ENCODE measurements at places on chromosomes 7 and 10. TPM values are rescaled to one million over a fixed set of nuclear protein-coding genes. Genes with fewer than 3 reads are reported as not detected.

ENO4 gene
- 4.3 TPM for total RNA-seq

MALRD1 gene
- 1.1 TPM for total RNA-seq

PRRT4 gene
- 7.6 TPM for total RNA-seq

CYP2C19 gene
- not detected for total RNA-seq

TLX1 gene
- not detected for total RNA-seq

PARD3 gene
- total RNA-seq: 46.7 TPM

WIPF3 gene
- total RNA-seq: 0.50 TPM

GHRHR gene
- total RNA-seq: not detected

FAM25G gene
- not detected for total RNA-seq

SPAM1 gene
- not detected for total RNA-seq

All from omental fat pad (tissue), 4 donors.